ENCODE measurements at places on chromosomes 2 and 18. TPM values are rescaled to one million over a fixed set of nuclear protein-coding genes. Genes with fewer than 3 reads are reported as not detected.

MITD1 gene
- 7.9 TPM for polyA plus RNA-seq

SKOR2 gene
- polyA plus RNA-seq, result not detected

DNA sequence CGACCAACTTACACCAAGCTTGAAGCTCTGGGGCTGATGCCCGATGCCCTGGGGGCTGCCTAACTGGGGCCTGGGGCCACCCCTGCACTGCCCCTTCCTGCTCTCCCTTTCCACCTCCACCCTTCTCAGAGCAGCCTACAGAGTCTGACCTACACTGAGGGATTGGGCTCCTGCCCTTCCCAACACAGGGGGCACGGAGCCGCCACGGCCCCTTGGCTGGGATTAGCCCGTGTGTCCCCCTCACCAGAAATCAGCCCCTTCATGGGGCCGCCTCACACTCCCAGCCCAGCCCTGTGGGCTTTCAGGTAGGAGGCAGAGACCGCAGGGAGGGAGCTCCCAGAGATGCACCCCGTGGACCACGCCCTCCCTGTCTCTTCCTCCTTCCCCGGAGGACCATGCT lies 198.0 kb downstream of the EIPR1 start:
- DNase-seq, result no peak

GRCh38 chr2:238949710-238950345 lies 101.9 kb downstream of the TWIST2 start:
- no peak for DNase-seq

DNA sequence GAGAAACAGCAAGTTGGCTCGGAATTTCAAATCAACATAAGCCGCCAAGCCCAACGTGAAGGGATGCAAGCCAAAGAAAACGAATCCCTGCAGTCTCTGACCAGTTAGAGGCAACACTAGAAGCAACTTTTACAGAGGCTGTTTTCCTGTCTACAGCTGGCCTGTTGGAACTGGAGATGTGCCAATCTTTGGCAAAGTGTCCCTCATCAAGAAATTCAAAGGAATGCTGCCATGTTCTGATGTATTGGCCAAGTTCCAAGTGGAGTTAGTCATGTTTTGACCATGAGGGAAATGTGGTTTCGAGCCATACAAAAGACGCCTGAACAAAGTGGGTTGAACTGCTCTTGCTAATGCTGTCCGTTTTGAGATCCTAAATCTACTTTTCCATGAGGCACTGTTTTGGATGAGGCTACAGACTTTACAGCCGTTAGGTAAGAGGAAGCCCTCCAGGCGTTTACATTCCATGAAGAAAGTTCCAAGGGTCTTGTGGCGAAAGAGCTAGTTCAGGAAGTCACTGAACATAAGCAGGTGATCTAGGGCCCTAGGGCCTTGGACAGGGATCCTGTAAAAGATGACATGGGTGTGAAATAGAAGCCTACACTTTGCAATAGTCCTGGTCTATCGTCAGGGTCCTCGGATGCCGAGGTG lies 140.7 kb upstream of the PXDN start:
- no peak for DNase-seq

DNA sequence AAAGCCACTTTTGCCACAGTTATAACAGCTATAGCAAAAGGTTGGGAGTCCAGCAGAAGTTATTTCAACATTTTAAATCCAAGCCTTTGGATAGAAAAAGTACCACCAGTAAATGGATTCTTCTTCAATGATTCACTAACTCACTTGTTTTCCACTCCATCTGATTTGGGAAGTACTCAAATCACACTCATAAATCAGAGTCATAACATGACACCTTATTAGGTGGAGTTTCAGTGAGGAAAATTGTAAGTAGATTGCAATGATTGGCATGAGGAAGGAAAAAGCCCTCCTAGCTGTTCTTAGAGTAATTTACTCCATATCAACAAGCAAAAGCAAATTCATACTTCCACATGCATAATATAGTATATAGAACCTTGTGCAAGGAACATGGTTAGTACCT lies 132.9 kb downstream of the NR4A2 start:
- no peak for DNase-seq

DNA sequence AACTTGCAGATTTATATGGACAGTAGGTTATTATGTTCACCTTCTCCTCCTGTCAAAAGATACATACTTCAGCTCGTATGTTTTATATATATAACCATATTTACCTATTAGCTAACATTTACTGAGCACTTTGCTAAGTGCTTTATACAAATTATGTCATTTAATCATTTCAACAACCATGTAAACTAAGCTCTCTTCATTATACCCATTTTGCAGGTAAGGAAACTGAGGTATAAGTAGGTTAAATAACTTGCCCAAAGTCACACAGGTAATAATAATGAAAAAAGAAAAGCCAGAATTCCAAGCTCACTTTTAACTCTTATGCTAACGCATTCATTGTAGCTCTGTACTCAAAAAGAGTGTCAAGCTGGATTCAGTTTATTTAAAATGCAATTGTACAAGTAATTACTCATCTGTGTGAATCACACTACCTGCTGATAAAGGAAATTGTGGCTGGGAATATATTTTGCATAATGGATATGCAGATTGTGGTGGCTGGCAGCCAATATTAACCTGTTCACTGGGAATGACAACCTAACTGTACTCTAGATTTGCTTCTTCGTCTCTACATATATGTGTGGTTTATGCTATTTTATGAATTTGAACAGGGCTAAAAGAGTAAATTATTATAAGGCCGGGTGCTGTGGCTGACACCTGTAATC lies 20.6 kb downstream of the SLC16A14 start:
- DNase-seq, result no peak

DNA sequence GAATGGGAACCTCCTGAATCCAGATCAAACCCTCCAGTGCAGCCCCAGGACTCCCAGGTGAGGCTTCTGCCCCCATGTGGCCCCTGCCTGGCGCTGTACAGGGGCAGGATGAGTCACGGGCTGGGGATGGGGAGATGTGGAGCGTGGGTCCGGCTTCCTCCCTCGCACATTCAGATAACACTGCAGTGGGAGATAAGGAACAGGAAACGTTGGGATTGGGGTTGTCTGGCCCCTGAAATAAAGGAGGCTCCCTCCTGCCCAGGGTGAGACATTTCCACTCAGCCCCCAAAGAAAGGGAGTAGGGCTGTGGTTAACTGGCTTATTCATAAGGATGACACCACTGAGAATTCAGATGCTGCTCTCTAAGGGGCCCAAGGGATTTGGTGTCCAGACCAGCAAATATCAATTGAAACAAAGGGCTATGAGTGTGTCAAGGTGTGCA lies 30.7 kb downstream of the IGFBP5 start:
- no peak for DNase-seq

Data from BJ (cell line).